NCI-H526 (cell line): ENCODE measurements at places on chromosomes 2 and 18.

GRCh38 chr18:49601211-49601610 is 39.4 kb downstream of the LIPG start:
- no peak for DNase-seq

DNA sequence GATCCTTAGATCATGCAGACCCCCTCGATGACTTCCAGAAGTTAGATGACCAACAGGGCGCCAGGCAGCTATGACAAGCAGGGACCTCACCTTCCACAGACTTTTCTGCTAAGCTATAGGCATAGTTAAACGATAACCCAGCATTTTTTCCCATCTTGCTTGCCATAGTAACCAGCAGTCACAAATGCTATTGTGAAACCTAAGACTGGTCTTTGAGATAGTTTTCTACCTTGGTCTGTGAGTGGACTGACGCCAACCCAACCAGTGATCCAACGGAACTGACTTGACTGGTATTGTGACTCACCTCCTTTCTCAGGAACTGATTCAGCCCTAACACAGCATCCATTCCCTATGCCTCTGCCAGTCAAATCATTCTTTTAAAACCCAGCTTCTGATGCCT is 361.2 kb downstream of the LRRTM4 start:
- no peak for DNase-seq

DNA sequence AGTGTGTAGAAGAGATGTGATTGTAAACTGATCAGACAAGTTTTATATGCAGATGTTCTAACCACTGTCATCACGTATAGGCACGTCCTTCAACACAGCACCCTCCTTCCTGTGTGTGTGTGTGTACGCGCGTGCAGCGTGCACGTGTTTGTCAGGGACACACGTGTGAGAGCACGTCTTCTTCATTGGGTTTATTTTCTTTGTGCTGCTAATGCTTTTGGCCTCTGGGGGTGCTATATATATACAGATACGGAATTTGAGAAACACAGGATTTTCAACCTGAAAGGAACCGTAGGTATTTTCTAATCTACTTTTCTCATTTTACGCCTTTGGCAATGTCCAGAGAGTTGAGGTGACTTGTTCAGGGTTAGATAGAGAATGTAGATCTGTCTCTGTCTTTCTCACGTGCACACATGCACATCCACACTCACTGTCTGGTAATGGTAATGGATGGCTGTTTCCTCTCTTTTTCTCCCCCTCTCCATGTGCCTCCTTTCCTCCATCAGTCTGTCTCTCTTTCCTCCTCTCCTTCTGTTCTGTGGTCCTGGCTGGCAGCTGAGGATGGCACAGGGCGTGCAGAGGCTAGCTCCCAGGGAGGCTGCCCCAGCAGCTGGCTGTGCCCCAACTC is 13.4 kb upstream of the CELF4 start:
- DNase-seq = peak; percentile 5

GRCh38 chr2:42856891-42857632 is 64.7 kb upstream of the HAAO start:
- no peak for DNase-seq

GRCh38 chr2:136246086-136246669 is 128.2 kb upstream of the CXCR4 start:
- DNase-seq = no peak

DNA sequence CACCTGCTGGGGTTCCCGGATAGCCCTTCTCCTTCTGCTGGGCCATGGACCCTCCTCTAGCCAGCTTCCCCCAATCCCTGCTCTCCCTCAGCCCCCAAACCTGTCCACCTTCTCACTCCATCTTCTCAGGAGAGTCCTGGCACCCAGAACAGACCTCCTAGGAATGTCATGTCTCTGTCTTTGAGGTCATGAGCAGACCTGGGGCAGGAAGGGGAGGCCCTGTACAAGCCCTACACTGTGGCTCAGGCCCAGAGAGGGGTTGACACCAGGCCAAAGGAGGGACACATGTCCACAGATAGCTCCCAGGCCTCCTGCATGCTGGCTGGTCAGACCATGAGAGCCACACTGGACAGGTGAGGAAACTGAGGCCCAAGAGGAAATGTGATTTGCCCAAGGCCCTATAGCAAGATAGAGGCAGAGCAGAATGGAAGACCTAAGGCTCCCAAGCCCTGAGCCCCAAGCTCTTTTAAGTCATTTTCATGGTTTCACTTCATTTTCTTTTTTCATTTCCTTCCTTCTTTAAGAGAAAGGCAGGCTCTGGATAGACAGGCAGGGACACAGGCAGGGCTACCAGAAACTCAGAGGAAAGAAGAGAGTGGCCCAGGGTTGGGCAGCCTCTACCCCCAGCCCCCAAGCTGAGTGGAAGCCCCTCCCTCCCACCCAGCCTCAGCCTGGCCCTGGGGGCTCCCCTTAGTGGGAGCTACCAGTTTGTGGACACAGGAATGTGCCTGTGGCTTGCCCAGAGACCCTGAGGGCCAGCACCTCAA is 159.7 kb downstream of the SMAD7 start:
- DNase-seq = no peak

GRCh38 chr2:20185176-20186022 is 39.5 kb downstream of the SDC1 start:
- DNase-seq = no peak

GRCh38 chr2:12074126-12074844 is 327.9 kb downstream of the LPIN1 start:
- DNase-seq = no peak

DNA sequence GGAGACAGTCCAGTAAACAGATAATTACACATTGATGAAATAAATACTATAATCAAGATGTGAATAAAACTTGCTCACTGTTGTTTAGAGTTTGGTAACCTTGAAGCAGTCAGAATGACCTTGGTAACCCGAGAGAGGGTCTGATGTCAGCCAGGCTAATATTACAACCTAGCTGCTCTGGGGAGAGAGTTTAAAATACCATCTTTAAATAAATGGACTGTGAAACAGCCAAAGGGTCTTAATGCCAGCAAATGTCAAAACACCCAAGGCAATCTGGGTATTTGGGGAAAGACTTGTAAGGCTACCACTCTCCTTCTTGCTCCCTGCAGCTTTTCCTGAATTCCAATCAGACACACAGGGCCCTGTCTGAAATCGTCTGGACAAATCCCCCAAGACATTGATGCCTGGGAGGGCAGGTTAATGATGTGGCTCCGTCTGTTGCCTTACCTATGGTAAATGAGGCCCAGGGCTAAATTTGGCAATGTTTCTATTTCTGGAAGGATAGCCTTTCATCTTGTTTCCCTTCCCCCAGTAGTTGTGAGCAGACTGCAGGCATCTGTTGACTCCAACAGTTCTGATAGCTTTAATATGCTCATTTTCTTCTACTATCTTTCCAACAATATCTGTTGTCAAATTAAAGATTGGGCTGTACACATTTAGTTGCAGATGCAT is 43.0 kb upstream of the ITGB6 start:
- DNase-seq = no peak

DNA sequence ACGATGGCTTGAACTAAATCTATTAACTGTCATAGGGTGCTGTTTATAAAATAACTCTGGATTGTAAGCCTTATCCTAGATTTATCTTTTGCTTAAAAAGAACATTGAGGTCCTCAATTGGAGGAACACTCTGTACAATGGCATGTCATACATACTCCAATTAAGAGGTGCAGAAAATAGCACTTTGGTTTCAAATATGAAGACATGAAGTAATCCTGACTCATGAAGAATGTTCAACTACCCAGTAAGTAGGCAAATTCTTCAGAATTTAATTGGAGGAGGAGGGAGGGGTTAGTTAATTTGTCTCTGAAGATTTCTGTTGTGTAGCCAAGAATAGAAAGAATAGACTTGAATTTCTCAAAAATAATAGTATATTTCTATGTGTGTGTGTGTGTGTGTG is 36.1 kb downstream of the DCC start:
- DNase-seq = no peak

GRCh38 chr2:200423541-200423940 is 86.3 kb downstream of the KCTD18 start:
- no peak for DNase-seq

DNA sequence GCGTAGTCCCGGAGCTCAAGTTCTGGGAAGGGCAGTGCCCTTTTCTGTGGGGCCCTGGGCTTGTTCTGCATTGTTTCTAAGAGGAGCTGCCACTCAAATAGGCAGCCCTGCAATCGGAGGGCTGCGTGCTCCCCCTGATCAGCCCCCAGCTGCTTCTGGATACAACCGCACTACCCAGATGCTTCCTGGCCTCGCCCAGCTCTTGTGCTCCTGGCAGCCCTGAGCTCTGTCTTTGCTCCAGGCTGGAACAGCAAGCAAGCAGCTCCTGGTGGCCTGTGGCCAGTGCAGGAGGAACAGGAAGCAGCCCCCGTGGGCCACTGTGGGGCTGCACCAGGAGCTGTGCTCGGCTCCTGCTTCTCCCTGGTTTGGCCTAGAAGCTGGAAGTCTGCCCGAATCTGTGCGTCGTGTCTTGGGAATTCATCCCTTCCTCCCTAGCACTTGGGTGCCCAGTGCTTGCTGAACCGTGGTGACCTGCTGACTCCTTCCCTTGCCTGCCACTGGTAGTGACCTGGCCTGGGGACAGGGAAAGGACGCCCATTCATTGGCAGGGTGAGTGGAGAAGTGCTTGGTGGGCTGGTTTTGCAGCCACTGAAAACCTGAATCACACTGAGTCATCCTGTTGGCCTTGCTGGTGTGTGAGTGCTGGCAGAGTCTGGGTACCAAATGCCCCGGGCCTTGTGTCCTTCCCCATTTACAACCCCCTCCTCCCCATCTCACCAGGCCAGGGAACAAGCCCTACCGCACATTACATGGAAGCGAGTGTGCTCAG is 27.3 kb upstream of the NTSR2 start:
- no peak for DNase-seq

GRCh38 chr18:7980136-7980535 is 413.0 kb downstream of the PTPRM start:
- DNase-seq = no peak

- DNase-seq = no peak
Measured at GRCh38 chr2:103289105-103289725, 527.4 kb downstream of the TMEM182 start.

DNA sequence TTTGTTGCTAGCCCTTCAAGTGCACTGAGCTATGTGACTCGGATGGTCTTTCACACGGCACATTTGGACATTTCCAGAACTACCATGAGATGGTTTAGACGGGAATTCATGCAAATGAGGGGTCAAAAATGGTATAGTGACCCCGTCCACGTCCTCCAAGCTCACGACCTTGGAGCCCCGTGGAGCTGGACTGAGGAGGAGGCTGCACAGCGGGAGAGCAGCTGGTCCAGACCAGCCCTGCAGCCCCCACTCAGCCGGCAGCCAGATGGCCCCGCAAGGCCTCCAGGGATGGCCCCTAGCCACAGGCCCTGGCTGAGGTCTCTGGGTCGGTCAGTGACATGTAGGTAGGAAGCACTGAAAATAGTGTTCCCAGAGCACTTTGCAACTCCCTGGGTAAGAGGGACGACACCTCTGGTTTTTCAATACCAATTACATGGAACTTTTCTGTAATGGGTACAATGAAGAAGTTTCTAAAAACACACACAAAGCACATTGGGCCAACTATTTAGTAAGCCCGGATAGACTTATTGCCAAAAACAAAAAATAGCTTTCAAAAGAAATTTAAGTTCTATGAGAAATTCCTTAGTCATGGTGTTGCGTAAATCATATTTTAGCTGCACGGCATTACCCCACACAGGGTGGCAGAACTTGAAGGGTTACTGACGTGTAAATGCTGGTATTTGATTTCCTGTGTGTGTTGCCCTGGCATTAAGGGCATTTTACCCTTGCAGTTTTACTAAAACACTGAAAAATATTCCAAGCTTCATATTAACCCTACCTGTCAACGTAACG is 88.8 kb downstream of the EPAS1 start:
- DNase-seq = no peak

GRCh38 chr2:52258038-52258437 is 1226.1 kb upstream of the NRXN1 start:
- no peak for DNase-seq

DNA sequence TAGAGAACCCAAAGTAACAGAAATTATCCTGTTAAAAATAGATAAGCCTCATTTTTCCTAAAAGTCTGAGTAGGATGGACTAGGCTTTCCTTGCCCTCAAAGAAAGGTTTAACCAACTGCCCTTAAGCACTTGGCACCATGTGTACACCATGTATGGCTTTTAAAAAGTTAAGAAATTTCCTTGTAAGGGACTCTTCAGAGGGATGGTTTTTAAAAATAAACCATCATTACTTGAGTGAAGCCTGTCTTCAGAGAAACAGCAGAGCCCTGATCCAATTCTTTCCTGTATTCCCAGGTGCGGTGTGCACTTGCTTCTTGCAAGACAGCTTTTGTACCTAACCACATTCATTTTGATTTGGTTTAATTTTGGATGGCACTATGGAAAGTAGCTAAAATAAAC is 1.1 kb upstream of the NEMP2 start:
- DNase-seq = peak; percentile 39

DNA sequence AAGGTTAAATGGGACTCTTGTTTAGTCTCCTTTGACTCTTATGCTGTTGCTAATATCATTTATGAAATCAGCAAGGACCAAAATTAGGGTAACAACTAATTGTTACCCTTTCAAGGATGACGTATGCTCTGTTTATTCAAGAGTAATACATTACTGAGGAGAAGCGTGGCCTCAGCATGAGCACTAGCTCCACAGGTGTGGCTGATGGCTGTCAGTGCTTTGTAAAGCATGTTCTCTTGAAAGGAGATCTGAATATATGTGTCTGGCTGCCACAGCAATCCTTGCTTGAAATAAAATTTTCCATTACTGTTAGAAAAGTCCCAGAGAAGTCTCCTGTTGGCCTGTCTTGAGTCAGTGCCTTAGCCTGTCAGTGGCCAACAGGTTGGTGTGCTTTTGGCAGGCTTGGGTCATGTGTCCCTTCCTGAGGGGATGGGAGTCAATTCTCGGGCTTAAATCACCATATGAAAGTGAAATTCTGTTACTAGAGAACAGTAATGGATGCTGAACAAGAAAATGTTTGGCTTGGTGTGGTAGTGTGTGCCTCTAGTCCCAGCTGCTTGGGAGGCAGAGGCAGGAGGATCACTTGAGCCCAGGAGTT is 32.7 kb downstream of the ABI2 start:
- DNase-seq = no peak

DNA sequence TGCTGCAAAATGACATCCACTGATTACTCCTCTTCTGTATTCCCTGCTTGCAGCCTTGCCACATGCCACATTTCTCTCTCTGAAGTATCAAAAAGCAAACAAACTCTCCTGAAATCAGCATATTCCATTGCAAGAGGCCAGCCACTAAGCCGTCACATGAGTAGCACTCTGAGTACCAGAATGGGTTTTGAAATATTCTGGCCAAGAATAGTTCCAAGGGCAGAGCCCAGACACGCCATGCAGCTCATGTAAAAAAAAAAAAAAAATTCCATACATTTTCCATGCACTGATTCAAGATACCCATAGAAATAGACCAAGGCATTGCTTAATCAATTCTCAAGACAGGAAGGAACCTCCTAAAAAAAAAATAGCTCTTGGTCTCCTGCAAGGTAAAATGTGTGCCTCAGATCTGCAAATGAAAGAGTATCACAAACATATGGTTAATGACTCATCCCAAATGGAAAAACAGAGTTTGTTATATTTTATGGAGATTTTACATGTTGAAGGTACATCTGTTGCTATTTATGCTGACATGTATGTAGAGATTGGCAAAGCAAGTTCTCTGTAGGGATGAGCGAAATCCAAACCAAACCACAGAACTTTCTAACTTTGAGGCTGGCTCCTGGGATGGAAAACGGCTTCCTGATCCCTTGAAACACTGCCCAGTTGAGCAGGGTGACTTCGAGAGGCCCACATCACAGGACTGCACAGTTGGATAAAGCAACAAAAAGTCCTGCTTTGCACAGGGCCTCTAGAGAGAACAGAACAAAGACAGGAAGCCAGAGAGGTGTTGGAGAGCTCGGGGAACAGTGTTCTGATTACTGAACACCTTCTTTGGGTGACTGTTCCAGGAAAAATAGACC is 346.2 kb downstream of the ZNF521 start:
- DNase-seq = no peak

GRCh38 chr2:176574484-176575236 is 305.4 kb downstream of the MTX2 start:
- DNase-seq = peak; percentile 96
